Subcutaneous adipose tissue (tissue), 4 donors: ENCODE measurements at places on chromosomes 5 and 9. TPM values are rescaled to one million over a fixed set of nuclear protein-coding genes. Genes with fewer than 3 reads are reported as not detected.

Gene DAB2IP
- 38.5 TPM for total RNA-seq

Gene CDX1
- total RNA-seq = not detected

Gene CEL
- total RNA-seq = not detected

Gene FAM153A
- total RNA-seq = 0.38 TPM
